Activated T-cell treated with anti-CD3 and anti-CD28 coated beads, Interleukin-2, amount 50 U/mL, for 4 hours (primary cell): ENCODE measurements at places on chromosomes 7 and 10. TPM values are rescaled to one million over a fixed set of nuclear protein-coding genes. Genes with fewer than 3 reads are reported as not detected.

- DNase-seq: no peak
Measured at GRCh38 chr10:17730667-17731066, 21.3 kb upstream of the TMEM236 start.

DNA sequence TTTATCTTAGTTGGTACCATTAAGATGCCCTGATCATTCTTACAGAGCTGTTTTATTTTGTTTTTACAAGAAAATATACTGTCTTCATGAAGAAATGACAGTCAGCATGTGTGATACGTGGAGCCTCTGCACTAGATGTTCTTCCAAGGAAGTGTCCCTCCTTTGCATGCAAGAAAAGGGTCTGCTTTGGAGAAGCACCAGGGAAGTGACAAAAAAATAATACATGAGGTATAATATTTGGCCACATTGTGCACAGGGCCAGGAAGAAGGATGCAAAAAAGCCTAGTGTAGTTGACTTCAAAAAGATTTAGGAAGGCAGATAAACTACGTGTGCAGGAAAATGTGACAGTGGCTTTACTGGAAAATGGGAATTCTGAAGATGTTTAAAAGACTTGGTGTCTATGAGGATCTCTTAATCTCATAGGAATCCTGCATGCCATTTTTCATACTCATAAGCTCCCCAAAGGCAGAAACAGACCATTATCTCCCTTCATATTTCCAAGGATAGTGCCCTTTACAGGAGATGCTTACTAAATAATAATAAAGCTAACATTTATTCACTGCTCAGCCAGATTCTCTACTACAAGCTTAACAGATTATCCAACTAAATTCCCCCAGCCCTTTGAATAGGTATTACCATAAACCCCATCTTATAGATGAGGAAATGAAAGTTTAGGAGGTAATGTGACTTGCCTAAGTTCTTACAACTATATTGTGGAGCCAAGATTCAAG, 284.2 kb downstream of the HPSE2 start:
- DNase-seq: no peak

Gene CALML5
- total RNA-seq: not detected

GRCh38 chr10:69220041-69220451, at the start of gene HKDC1:
TSS of gene HKDC1 (plus strand) at chr10:69220332. CDS start at chr10:69220436, 104 bp downstream.
- DNase-seq: no peak

DNA sequence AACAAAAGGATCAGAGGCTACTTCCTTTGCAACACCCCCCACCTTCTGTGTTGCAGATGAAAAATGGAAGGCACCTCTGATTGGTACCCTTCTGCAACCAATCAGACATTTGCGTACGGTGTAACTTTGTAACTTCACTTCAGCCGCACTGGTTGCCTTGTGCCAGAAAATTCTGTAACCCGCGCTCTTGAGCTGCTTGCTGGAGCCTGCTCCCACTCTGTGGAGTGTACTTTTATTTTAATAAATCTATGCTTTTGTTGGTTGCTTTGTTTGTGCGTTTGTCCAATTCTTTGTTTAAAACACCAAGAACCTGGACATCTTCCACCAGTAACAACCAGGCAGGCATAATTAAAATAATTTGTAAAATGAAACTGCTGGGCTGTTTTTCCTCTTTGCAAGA, 31.5 kb upstream of the TAX1BP1 start:
- no peak for DNase-seq

DNA sequence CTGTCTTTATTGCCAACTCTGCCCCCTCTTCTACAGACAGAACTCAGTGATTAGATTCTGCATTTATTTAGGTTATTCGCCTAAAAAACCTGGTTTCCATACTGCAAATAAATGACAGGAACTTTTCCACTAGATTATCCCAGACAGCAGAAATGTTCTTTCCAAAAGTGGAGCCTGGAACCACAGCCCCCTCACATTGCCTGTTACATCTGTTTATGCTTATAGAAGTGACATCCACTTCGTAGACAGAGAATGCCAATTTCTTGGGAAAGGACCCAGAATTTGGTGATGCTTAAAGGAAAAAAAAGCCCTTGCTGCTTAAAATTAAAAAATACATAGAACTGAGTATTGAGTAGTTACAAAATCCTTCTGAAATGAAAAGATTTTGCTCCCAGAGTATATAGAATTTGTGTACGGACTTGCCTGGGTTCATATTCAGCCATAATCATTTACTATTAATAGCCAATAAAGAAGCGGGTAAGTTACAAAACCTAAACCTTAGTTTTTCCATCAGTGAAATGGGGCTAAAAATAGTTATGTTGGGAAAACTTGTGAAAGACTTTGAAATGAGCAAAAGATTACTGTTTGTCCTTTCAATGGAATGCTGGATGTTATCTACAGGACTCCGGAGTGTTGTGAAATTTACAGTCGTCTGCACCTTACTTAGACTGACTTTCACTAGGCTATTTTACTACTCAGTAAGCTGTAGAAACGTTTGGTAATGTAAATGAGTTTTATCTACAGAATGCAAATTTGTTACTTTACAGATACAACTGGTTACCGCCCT, 1.1 kb upstream of the PPP1R9A start:
- DNase-seq: no peak

DNA sequence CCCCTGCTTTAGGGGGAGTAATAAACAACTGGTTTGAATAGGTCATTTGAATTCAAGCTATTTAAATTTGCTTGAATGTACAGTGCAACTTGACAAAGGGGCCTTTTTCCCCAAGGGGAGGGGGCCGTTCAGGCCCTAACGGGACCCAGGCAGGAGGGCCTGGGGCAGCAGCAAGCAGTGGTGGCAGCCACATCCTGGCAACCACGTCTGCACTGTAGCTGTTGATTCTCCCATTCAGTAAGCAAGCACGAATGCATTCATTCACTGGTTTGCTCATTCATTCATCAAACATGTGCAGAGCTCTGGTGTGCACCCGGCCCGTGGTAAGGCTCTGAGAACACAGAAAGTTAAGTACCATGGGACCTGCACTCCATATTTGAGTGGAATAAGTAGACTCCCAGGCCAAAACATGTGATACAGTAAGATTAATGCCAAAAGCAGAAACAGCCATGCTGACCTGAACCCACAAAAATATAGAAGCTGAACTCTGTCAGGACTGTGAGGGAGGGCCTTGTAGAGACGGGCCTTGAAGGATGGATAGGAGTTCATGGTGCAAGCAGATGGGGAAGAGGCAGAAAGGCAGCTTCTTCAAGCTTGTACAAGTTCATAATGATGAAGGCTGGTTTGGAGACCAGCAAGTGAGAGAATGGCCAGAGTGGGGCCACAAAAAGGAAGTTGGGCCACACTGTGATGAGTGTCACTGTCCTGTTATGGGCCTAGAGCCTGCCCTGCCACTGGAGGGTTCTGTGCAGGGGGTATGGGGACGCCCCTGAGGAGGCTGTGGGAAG, 29.3 kb upstream of the C10orf53 start:
- no peak for DNase-seq

DNA sequence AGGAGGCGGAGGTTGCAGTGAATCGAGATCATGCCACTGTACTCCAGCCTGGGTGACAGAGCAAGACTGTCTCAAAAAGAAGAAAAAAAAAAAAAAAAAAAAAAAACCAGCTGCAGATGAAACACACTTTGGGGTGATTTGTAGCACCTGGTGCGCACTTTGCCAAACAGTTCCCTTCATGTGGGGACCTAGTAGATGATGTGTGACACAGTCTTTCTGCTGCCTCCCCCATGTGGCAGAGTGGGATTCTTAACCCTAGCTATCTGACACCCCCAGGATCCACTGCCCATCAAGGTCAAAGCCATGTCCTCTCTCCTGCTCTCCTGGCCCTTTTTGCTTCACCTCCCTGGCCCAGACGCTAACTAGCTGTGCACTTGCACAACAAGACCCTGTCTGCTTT, 52.1 kb upstream of the PDZD8 start:
- no peak for DNase-seq

DNA sequence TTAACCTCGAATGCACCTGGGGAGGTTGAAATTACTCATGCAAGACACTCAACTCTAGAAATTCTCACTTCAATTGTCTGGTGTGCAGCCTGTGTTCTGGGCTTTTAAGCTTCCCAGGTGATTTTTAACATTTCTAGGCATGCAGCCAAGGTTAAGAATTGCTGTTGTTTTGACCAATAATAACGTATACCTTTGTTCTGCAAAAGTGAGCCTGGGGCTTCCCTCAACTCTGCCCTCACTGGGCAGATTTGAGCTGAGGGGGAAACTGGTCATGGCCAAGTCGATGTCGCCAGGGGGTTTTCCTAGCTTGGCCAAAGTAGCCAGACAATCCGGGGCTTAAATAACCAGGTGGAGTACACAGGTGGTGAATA, 568 bp downstream of the PRSS2 start:
- DNase-seq: no peak

Gene NAT16
- total RNA-seq: not detected

DNA sequence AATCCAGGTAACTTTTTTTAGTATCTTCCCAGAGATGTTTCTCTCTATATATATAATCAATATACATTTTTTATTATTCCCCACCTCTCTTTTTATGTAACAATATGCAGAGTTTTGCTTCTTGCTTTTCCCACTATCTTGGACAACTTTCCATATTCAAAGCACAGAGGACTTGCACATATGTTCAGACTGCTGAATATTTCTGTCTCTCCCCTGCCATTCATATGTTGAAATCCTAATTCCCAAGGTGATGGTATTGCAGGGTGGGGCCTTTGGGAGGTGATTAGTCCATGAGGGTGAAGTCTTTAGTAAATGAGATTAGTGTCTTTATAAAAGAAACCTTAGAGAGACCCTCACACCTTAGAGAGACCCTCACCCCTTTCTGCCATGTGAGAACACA, 72.8 kb downstream of the CFTR start:
- no peak for DNase-seq
